ENCODE measurements at places on chromosomes 7 and 10.

DNA sequence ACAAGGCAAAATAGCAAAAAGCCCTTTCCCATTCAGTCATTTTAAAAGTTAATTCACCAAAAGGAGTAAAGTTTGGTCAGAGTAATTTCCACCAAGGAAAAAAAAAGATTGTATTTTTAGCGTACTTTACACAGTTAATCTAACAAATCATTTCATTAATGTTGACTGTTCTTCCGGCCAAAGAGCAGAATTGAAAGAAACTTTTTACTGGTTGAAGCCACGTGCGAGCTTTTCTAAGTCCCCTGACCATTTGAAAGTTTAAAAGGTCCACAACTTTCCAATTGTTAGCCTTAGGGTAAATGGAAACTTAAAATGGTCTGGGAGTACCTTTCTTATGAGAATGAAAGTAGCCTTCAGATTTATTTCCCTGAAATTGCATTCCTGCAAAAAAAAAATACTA, 296.7 kb downstream of the ARL4A start:
- no peak for DNase-seq

DNA sequence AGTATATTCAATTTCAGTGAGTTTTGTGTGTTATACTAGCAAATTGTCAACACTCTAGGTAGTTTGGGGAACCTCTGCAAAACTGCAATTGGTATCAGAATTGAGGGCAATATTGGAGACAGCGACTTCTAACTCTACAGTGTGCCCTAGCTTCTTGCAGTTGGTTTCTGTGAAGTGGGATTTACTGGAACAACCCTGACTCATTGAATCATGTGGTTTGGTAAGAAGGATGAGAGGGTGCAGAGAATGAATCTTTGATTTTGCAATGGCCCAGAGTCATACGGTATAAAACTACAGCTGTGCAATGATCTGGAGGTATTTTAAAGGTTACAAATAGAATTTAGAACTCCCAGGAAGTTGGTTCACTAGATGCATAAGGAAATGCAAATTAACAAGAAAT, 129.1 kb upstream of the PPP1R3A start:
- no peak for DNase-seq

DNA sequence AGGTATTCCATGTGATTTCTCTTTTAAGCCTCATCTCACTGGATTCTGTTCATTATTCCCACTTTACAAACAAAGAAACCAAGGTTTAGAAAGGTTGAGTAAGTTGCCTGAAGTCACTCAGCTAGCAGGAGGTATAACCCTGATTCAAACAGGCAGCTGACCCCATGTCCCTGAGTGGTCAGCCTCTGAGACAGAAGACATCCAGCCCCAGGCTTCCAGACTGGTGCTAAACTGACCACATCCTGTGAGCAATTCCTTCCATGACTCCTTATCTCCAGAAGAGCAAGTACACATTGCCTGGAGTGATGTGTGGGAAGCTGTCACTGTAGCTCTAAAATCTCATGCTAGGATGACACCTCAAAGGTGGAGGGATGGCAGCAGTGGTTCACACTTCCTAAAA, 3.7 kb downstream of the PLPP4 start:
- DNase-seq = no peak

- no peak for DNase-seq
Observed at GRCh38 chr7:142804728-142805207, 34.0 kb downstream of the PRSS2 start.

- DNase-seq = no peak
Observed at GRCh38 chr10:72096115-72097000, 8.0 kb upstream of the SPOCK2 start.

DNA sequence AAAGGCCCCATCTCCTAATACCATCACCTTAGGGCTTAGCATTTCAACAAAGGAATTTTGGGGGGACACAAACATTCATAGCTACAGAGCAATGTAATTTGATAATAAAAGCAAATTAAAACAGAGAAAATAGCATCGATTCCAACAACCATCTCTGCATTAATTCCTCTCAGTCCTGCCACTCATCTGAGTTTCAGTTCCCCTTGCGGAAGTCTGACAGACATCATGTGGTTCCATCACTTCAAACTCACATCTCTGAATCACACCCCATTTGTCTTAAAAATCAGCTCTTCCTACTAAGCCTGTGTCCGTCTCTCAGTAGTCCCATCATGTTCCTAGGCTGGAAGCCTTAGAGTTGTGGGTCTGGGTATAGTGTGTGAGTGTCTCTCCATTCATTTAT, 3.6 kb downstream of the ADCK2 start:
- DNase-seq = no peak

DNA sequence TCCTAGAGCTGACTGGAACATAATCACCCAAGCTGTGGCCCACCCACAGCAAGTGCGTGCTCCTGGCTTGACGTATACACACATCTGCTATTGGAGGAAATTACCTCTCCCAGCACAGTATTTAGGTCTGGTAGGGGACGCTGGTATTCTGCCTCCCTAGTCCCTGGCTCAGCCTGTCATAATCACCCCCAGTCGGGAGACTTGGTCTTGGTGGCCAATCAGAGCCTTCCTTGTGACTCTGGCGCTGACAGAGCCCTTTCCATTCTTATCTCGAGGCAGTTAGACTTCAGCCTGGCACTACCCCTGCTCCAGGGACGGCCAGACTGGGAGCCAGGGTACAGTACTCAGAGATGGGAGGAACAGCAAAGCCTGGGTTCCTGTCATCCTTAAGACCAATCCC, 14.3 kb upstream of the PRKAG2 start:
- DNase-seq = no peak

DNA sequence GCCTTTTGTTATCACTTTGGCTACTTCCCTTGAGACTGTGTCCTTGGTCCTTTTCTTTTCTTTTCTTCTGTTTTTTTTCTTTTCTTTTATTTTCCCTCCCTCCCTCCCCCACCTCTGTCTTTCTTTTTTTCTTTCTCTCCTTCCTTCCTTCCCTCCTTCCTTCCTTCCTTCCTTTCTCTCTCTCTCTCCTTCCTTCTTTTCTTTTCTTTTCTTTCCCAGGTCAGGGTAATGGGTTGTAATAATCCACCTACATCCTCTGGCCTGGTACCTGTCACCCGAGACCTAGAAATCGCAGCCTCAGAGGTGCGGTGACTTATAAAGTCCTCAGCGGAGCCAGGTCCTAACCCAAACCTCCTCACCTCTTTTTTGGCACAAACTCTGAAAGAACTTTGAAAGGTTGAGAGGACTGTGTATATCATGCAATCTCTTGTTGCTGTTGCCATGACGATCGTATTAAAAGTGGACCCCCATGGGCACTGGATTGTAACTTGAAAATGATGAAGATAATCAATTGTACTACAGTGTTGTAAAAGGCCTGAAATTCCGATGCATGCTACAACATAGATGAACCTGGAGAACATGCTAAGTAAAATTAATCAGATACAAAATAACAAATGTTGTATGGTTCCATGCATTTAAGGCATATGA, 140.7 kb upstream of the AGK start:
- no peak for DNase-seq

DNA sequence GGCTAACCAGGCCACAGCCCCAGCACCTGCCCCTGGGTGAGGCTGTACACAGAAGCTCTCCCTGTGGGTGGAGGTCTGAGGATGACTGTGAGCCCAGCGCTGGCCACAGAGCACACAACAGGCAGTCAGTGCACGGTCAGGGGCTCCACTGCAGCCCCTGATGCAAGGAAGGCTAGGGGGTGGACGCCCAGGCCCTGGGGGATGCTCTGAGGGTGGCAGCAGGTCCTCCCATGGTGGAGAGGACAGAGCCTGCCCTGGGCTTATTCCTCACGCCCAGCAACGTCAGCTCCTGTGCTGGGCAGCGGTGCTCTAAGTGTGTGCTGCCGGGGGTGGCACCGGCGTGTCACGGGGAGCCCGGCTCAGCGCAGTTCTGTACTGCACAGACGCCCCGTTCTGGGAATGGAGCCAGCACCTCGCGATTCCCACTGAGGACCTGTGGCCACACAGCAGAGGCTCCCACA, 223.2 kb downstream of the MAD1L1 start:
- DNase-seq = no peak
